Ureter (tissue), 1 donor: ENCODE measurements at places on chromosomes 4 and X. TPM values are rescaled to one million over a fixed set of nuclear protein-coding genes. Genes with fewer than 3 reads are reported as not detected.

PCYT1B gene
- total RNA-seq: 0.78 TPM

ARMCX4 gene
- 29.8 TPM for total RNA-seq

NOX1 gene
- total RNA-seq: 0.78 TPM

NKX6-1 gene
- 0.70 TPM for total RNA-seq

GPRIN3 gene
- 3.5 TPM for total RNA-seq

PPEF2 gene
- not detected for total RNA-seq

HTR2C gene
- total RNA-seq: 0.75 TPM

GPR50 gene
- not detected for total RNA-seq

TSPYL2 gene
- 74.8 TPM for total RNA-seq

ALB gene
- total RNA-seq: 11.9 TPM

PPAT gene
- total RNA-seq: 14.0 TPM

KCTD8 gene
- 1.0 TPM for total RNA-seq

IBSP gene
- total RNA-seq: not detected

USP51 gene
- total RNA-seq: 3.5 TPM

POU4F2 gene
- not detected for total RNA-seq

PRICKLE3 gene
- total RNA-seq: 24.7 TPM

CXorf38 gene
- 23.1 TPM for total RNA-seq

UGT2B10 gene
- not detected for total RNA-seq

RPS6KA6 gene
- total RNA-seq: 10.4 TPM

ATP8A1 gene
- 12.5 TPM for total RNA-seq

IL13RA2 gene
- 0.83 TPM for total RNA-seq

TXK gene
- total RNA-seq: 7.8 TPM

NALF2 gene
- total RNA-seq: 2.0 TPM

CABS1 gene
- total RNA-seq: not detected

SYN1 gene
- total RNA-seq: 1.4 TPM

WDFY3 gene
- total RNA-seq: 136 TPM

PAGE1 gene
- total RNA-seq: not detected

FAM156B gene
- 34.3 TPM for total RNA-seq

EGFL6 gene
- total RNA-seq: 0.78 TPM

HMGB2 gene
- total RNA-seq: 51.8 TPM

UGT2B17 gene
- total RNA-seq: 0.23 TPM

CFI gene
- 21.3 TPM for total RNA-seq

PAGE4 gene
- not detected for total RNA-seq

AMER1 gene
- 7.6 TPM for total RNA-seq

ADH7 gene
- not detected for total RNA-seq

PCDH10 gene
- 12.1 TPM for total RNA-seq

NUDT11 gene
- total RNA-seq: 1.2 TPM

CT45A2 gene
- not detected for total RNA-seq

NUDT10 gene
- 4.6 TPM for total RNA-seq

XG gene
- total RNA-seq: 1.6 TPM

AFF2 gene
- 2.3 TPM for total RNA-seq

COX7B gene
- 325 TPM for total RNA-seq

SRPX gene
- total RNA-seq: 46.1 TPM

NR3C2 gene
- 31.6 TPM for total RNA-seq

XAGE2 gene
- not detected for total RNA-seq

SLC25A14 gene
- total RNA-seq: 13.6 TPM

DNAAF6 gene
- total RNA-seq: not detected

RAI2 gene
- total RNA-seq: 28.0 TPM

FGG gene
- total RNA-seq: 0.57 TPM

PPP4R3C gene
- not detected for total RNA-seq

PDCL2 gene
- not detected for total RNA-seq

AWAT2 gene
- not detected for total RNA-seq

C4orf50 gene
- 0.05 TPM for total RNA-seq

SMR3A gene
- not detected for total RNA-seq

GPR119 gene
- not detected for total RNA-seq

ALG13 gene
- 78.7 TPM for total RNA-seq
